ENCODE measurements at places on chromosomes 5 and 9.

- no peak for DNase-seq
Observed at GRCh38 chr9:98867429-98868168, 60.1 kb downstream of the GALNT12 start.

DNA sequence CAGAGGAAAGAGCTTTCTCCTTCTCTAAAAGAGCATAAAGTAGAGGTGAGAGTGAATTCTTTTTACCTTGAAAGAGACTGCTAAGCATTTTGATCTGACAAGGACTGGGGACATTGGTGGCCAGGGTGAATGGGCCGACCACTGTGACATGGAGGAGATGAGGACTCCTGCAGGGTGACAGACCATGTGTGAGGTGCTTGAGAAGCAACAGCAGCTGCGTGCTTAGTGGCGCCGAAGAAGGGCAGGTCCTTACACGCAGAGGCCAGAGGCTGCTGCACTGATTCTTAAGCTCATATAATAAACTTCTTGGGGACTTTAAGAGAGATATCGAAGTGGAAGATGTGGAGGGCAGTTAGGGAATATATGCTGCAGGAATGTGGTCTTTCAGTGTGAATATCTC lies 8.7 kb upstream of the JAKMIP2 start:
- DNase-seq = no peak

DNA sequence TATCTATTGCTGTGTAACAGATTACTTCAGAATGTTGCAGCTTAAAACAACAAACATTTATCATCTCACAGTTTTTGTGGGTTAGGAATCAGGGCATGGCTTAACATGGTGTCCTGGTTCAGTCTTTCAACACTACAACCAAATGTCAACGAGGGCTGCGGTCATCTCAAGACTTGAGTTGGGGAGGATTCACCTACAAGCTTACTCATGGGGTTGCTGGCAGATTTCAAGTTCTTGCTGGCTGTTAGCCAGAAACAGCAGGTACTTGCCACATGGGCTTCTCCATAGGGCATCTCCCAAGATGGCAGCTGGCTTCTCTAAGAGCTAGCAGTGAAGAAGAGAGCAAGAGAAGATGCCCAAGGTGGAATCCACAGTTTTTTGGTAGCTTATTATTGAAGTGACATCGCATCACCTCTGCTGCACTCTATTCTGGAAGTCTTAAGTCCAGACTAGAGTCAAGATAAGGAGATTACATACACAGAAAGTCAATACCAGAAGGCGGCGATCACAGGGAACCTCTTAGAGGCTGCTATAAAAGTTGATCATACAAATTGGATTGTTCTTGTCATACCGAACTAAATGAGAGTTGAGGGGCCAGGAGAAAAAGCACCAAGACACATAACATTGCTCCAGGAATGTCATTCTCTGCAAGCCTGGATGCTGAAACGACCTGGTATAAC lies 42.2 kb downstream of the C9orf153 start:
- no peak for DNase-seq

DNA sequence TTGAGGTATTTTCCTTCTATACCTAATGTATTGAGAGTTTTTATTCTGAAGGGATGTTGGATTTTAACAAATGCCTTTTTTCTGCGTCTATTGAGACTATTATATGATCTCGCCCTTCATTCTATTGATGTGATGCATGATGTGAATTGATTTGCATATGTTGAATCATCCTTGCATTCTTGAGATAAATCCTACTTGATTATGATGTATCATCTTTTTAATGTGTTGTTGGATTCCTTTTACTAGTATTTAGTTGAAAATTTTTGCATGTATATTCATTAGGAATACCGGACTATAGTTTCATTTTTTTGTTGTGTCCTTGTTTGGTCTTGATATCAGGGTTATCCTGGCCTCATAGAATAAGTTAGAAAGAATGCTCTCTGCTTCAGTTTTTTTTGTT lies 169.7 kb downstream of the NPR3 start:
- no peak for DNase-seq

GRCh38 chr5:14794583-14795230 lies 76.9 kb downstream of the ANKH start:
- DNase-seq = no peak

DNA sequence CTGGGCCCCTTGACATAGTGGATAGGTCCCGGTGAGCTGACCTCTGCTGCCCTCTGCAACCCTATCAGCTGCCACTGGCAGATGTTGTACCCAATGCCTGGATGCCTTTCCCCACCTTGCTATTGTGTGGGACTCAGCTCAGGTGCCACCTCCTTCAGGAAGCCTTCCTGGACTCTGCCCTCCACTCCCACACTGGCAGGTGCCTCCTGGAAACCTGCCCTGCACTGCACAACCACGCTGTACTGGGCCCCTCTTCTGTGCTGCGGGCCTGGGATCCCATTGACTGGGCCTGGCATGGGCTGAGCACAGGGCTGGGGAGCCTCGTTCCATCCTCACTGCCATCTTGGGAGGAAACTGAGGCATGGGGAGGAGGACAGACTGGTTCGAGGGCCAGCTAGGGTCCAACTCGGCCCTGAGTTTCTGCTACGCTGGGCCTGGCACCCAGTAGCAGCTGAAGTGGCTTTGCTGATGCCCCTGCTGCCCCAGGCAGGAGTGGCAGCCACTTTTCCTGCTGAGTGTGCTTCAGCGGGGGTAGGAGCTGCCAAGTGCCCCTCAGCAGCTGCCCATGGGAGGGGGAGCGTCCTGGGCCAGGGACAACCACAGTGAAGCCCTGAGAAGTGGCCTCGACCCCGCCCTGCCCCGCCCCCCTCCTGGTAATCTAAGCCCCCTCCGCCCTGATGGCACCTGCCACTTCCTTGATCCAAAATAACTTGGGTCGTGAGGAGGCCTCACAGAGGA lies 1.3 kb downstream of the AK1 start:
- no peak for DNase-seq

GRCh38 chr9:77752554-77752953 lies 104.4 kb upstream of the GNA14 start:
- no peak for DNase-seq

GRCh38 chr5:39500551-39501175 lies 75.9 kb upstream of the DAB2 start:
- no peak for DNase-seq

- no peak for DNase-seq
Observed at GRCh38 chr5:164296603-164297080, 791.2 kb downstream of the MAT2B start.

- DNase-seq = no peak
Observed at GRCh38 chr9:34403554-34404380, 27.1 kb upstream of the MYORG start.

- DNase-seq = no peak
Observed at GRCh38 chr5:124952079-124952478, 205.6 kb upstream of the ZNF608 start.

DNA sequence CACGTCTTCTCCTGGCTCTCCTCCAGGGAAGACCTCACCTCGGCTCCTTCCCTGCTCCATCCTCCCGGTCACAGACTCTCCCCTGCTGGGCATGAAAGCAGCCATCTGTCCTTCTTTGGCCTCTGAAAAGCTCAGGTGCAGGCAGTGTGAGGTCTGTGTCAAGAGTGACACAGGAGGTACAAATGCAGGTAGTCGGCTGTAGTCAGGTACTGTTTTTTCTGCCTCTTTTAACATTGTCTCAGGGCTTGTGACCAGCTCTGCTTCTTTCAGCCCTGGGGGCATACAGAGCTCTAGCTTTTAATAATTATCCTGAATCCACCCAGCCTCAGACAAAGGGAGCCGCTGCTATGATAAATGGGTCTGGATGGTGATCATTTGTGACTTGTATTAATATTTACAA lies 46.4 kb downstream of the C5orf15 start:
- no peak for DNase-seq

DNA sequence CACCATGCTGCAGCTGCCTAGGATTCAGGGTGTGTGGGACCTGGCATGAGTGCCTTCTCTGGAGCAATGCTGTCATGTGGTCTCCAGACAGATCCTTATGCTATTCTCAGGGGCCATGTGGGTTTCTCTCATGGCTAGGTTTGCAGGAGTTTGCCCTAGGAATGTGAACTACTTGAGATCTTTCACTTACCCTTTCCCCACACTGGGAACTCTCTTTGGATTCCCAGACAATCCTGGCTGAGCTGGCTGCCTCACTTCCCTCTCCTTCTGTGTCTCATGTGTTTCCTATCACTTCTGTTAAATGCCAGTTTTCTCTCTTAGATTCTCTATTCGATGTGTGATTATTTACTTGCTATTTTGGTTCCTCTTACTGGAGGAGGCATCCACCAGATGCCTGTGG lies 270.2 kb upstream of the RASA1 start:
- no peak for DNase-seq

DNA sequence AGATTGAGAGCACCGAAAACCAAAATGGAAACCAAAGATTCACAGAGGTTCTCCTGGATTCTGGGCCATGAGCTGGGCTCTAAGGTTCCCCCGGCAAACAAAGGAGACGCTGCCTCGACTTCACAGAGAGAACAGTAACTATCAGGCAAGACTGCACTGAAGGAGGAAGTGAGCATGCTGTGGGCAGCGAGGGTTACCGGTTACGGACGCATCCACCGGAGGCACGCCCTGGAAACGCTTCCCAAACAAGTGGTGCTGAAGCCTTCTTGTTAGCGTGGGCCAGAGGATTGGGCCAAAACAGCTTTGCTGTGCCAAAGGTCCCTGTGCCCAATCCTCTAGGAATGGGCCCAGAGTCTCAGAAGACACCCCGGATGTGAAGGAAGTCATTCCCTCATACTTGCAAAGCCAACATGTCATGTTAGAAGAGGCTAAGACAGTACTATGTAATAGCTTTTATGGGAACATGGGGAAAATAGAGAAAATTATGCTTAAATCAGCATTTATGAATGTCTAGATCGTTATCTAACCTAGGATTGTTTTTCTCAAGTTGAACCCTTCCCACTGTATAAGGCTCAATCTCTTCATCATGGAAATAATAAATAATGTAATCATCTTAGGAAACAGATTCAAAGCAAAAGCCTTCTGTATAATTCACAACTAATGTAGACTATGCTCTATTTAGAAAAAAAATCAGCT lies 145.4 kb downstream of the GABBR2 start:
- no peak for DNase-seq

DNA sequence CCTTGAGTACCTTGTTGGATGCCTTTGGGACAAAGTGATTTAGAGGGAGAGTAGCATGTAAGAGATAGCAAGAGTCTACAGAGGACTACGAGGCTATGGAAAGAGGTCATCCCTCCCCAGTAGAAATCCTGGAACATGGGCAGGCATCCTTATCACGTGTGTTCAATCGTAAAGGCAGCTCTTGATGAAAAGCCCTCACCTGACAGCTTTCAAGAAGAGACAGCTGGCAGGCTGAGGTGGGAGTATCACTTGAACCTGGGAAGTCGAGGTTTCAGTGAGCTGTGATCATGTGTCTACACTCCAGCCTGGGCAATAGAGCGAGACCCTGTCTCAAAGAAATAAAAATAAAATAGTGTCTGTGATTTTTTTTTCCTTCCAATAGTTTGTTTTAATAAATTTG lies 112.6 kb downstream of the PCSK5 start:
- no peak for DNase-seq

DNA sequence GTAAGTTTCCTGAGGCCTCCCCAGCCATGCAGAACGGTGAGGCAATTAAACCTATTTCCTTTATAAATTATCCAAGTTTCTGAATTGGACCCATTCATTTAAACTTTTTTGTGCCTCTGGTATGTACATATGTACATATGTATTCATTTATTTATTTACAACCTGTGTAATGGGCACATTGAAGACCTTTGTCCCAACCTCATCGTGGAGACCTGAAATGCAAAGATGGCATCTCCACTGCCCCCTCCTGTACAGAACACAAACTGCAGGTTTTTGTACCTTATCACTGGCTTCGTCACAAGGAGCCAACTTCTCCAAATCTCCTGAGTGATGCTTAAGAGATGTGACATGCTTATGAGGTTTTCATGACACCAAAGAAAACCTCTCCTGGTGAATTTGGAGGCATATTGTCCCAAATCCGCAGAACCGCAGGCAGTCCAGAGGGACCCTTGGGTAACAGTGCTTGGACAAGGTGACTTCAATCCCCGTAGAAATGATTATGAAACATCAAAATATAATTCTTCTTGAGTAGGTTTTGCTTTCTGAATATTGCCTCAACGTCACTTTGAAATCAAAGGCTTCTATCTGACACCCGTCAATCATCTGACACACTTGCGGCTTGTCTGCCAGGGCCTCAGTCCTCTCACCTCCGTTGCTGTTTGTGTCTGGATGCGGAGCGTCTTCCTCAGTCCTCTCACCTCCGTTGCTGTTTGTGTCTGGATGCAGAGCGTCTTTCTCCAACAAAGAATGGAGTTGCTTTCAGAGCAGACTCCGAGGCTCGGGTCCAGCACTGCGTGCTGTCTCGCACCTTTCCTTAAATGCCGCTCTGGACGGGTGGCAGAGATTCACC lies 135.0 kb upstream of the IRX4 start:
- DNase-seq = no peak

GRCh38 chr9:73133022-73133651 lies 18.5 kb upstream of the ANXA1 start:
- DNase-seq = no peak

DNA sequence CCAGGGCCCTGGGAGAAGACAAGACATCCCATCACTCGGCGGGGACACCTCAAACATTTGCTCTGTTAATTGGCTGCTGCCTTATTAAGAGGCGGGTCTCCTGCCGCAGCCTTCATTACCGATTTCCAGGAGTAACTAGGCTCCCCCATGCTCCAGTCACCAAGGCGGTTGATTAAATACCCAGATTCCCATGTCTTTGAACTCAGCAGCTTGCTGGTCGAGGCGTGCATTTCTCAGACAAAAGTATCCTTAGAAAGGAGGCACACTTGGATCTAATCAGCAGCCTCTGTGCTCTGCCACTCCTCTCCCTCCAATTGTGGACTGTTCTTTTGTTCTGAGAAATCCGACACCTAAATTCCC lies 228.8 kb downstream of the FSTL4 start:
- DNase-seq = no peak

DNA sequence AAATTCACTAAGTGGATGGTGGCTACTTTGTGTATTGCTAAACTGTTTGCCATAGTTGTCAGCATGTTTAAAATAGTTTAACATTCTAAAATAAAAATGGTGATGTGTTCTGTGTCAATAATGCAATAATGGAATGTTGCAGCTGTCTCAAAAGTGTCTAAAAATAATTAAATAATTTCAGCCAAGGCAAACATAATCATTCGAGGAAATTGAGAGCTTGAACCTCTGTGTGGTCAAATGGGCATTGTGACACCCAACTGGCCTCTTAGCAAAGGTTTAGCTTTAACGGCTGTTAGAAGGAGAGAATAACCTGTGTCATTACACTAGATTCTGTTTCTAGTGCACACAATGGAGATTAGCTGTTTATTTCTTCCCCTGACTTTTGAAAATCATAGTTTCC lies 278.5 kb downstream of the TMEM167A start:
- no peak for DNase-seq

Measured in stimulated activated CD8-positive, alpha-beta memory T cell treated with anti-CD3 and anti-CD28 coated beads, Interleukin-2, amount 100 ng/mL, for 1 hour (primary cell).